Calu3 (cell line): ENCODE measurements at places on chromosomes 6 and 20. TPM values are rescaled to one million over a fixed set of nuclear protein-coding genes. Genes with fewer than 3 reads are reported as not detected.

- H3K4me1 ChIP-seq, result peaks cover 16% of the 10 kb centered on the region
- no peak overlapping the region for H3K4me3 ChIP-seq
- DNase-seq, result peak; percentile 92
- peaks cover 63% of the 10 kb centered on the region for H3K36me3 ChIP-seq
Measured at GRCh38 chr6:43506667-43507471, 3.3 kb downstream of the LRRC73 start.

GRCh38 chr6:138106665-138107077 is 548 bp downstream of the PERP start:
- H3K27me3 ChIP-seq, result no peaks in the 10 kb centered on the region
- peak overlapping the region; percentile 89 for H3K4me3 ChIP-seq

DNA sequence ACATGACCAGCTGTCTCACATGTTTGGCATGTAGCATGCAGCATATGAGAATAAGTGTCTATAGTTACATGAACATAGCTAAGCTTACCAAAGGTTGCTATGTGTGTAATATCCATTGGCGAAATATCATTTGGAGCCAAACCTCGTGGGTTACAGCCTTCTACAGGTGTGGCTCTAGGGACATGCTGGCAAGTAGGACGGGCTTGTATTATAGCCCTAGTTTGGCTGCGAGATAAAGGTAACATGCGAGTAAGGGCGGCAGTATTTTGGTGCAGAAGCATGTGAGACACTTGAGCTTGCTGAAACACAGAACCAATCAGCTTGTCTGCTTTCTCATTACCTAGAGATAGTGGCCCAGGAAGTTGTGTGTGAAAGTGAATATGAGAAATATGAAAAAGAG is 6.5 kb upstream of the ABHD12 start:
- no peak for DNase-seq
- no peaks in the 10 kb centered on the region for H3K27me3 ChIP-seq
- H3K4me1 ChIP-seq, result peaks cover 7% of the 10 kb centered on the region

MAFB gene
- total RNA-seq, result 0.10 and 0.17 TPM in 2 replicates

SNX3 gene
- total RNA-seq, result 132 and 158 TPM in 2 replicates
